ENCODE measurements at places on chromosomes 2 and 18. TPM values are rescaled to one million over a fixed set of nuclear protein-coding genes. Genes with fewer than 3 reads are reported as not detected.

Gene FARSB
- total RNA-seq = 46.4 TPM

Gene GALNT13
- total RNA-seq = 12.8 TPM

Gene HOXD4
- total RNA-seq = not detected

DNA sequence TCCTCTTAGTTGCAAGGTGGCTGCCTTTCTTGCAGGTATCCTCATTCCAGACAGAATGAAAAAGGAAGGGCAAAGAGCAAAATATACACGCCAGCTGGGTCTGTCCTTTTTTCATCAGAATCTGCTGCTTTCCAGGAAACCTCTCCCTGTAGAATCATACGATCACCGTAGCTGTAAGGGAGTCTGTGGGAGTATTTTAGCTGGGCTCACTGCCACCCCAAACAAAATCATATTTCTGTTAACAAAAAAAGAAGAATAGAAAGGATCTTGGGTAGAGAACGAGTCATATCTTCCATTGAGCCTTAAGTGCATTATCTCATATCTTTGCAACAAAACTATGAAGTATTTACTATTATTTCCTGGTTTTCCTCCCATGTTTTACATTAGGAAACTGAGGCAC, 15.0 kb upstream of the TANC1 start:
- DNase-seq = no peak

DNA sequence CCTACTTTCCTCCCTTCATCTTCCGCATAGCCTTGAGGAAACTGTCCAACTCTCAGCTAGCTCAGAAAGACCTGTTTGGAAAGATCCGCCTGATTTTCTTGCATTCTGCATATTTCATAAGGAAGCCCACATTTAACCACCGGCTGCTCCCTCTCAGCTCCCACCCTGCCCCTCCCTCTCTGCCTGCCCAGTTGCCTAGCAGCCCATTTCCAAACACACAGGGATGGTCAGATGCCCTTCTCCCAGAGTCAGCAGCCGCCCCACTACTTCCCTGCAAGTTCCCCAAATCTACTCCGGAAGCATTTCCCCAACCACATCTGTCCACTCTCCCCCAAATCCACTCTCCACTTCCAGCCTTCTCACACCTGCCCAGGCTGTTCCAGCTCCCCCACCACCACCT, 96.0 kb downstream of the TNS1 start:
- no peak for DNase-seq

DNA sequence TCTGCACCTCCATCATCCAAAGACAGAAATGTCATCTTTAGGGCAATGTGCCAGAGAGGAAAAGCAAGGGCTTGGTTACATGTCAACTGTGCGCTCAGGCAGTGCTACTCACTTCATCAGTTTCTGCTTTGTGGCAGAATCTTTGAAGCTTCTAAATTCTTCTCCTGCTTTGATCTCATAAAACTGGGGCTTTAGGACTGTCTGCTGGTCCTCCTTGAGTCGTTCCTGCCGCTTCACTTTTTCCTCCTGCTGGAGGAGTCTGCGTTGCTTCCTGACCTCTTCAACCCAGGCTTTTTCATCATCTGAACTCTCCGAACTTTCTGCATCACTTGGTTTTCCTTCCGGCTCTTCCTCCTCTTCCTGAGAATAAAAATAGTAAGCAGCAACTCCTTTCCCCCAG, 100.8 kb downstream of the NOL10 start:
- DNase-seq = no peak

DNA sequence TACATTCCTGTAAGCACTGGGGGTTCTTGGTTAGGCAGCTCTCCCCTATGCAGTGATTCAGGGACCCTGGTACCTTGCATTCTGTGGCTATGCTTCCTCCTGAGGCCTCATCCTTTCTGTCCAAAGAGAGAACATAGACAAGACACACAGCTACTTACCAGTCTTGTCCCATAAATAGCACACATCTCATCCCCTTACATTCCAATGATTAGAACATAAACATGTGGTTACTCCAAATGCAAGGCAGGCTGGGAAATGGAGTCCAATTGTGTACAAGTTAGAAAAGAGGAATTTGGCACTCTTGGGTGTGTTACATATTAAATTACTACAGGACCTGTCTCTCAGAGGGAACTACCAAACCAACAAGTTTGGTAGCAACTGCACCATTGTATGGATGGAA, 171.3 kb downstream of the ARHGAP15 start:
- no peak for DNase-seq

GRCh38 chr2:134391751-134392160, 137.9 kb downstream of the MGAT5 start:
- no peak for DNase-seq

DNA sequence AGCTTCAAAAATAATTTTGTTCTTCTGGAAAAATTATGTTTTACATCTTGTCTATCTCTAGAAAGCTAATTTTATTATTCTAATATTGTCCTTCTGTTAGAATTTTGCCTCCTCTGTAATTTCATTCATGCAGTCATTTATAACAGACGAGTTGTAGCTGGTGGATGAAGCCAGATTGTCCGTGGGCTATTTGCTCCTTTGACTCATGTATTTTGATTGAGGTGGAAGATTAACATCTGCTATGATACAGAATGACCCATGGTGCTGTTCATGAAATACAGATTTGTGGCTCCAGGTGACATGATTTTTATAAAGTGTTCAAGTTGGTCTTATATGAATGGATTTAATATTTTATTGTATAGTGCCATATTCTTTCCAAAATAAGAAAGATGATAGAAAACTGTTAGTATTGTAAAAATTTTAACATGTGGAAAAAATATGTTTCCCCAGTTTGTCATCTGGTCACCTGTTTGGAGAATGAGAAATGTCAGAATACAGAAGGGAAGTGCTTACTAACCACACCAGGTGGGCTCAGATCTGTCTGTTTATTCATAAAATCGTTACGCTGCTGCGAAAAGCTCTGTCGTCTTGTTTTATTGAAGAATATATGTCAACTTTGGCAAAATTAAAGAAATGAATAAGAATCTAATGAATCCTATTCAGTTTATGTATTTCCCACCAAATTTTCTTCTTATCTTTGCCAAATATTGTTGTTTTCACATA, 20.4 kb upstream of the L3MBTL4 start:
- no peak for DNase-seq

GRCh38 chr2:170369228-170369627, 191.3 kb downstream of the MYO3B start:
- DNase-seq = no peak

DNA sequence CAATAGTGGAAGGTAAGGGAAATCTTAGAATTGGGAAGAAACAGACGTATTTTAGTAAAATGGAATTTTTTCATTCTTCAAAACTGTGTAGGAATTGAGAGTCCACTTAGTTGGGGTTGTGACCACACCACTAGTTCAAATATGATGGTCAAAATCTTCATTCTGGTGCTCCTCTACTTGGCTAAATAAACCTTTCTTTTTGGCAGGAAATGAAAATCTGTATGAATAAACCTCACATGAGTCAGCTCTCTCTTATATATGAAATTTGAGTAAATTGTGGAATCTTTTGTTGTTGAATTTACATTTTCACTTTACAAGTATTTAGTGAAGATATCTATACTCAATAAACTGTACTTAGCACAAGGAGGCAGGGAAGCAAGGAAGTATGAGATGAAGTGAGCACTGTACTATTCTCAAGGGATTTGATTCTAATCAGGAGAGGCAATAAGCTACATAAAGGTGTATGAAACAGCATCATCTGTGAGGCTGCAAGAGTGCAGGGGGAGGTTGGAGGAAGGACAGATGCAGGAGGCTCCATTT, 20.5 kb downstream of the IL18R1 start:
- DNase-seq = no peak

GRCh38 chr18:74139888-74140287, 7.7 kb downstream of the FBXO15 start:
- DNase-seq = no peak

Measured in H4 (cell line).